GM23248 (cell line): ENCODE measurements at places on chromosomes 4 and X. TPM values are rescaled to one million over a fixed set of nuclear protein-coding genes. Genes with fewer than 3 reads are reported as not detected.

The NPNT gene
- total RNA-seq = not detected in 2 replicates

The ITGB1BP2 gene
- 0.22 and 0.25 TPM in 2 replicates for total RNA-seq

The GPAT3 gene
- total RNA-seq = 1.7 and 13.8 TPM in 2 replicates

The CYP2U1 gene
- total RNA-seq = 7.6 and 8.6 TPM in 2 replicates
